DMS79 treated with DMSO at 0.1 percent for 48 hours (cell line): ENCODE measurements at places on chromosomes 3 and 15.

- DNase-seq, result no peak
Observed at GRCh38 chr3:197317250-197317963, 19.0 kb upstream of the DLG1 start.

GRCh38 chr3:52428151-52429005 lies 16.5 kb downstream of the SEMA3G start:
- DNase-seq, result peak; percentile 30

DNA sequence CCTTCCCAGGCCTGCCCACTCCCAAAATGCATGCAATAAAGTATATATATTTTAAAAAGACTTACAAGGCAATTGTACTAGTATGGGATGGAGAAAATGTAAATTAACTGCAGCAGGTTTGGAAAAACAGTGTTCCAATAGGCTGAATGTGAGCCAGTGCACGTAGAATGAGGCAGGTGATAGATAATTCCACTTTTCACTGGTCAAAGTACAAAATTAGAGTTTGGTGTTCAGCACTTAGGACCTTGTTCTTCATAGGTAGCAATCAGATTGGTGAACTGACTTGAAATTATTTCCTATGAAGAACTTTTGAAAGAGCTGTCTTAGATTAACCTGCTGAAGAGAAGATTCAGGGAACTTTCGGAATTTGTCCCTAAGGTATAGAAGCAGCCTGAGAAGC lies 1.9 kb downstream of the WDR48 start:
- DNase-seq, result no peak

DNA sequence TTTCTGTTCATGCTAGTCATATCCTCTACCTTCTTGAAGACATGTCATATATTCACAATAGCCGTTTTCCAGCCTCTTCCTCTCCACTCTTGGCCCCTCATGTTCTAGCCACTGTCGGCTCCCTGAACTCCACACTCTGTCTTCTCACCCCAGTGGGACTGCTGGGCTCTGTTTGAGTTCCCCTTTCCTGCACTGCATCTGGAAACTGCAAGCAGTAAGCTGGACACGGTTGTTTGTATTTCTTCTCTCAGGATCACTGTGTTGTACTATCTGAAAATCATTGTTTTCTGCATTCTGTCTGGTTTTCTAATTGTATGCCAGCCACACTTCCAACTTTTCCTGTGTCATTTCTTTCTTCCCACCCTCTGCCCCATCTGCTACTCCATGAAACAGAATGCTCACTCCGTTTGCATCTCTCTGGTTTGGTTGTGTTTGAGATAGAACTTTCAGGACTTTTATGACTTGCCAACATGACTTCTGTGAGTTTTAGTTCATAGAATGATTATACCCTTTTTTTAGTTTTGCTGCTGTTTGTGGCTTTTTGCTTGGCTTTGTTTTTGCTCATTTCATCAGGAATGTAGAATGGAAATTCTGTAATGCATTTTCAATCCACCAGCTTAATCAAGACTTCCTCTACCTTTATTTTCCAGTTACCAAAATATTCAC lies 192.3 kb downstream of the PLCL2 start:
- no peak for DNase-seq

DNA sequence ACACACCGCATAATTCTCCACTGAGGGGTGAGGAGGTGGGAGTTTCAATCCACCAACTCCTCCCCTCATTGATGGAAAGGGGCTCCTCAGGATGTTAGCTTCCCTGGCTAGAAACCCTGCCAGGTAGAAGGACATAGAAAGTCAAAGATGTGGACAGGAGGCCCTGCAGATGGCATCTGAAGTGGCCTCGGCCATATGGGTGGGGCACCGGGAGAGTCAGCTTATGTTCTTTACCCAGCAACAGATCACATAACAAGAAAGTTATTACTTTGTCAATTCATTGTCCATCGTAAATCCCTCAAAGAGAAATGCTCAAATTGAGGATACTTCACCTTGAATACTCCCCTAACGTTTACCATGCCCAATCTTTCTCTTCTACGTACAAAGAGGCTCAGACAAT lies 97.3 kb upstream of the ARHGEF3 start:
- no peak for DNase-seq

DNA sequence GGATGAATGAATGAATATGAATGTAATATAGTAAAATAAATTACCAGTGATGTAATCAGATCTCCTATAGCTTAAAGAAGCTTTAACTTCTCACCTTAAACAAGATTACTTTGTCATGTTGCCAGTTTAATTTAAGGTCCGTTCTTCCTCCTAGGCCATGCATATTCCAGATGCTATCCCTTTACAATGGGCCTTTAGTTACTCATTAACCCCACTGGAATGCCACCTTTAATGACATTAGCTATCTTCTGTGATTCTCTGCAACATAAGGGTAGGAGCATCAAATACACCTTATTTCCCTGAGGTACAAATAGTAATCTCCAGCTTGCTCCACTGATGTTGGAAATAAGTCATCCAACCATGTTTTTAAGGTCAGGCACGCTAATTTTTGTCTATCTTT lies 63.0 kb upstream of the TIMP4 start:
- no peak for DNase-seq

- DNase-seq, result no peak
Observed at GRCh38 chr3:69925506-69925905, 74.0 kb upstream of the SAMMSON start.

DNA sequence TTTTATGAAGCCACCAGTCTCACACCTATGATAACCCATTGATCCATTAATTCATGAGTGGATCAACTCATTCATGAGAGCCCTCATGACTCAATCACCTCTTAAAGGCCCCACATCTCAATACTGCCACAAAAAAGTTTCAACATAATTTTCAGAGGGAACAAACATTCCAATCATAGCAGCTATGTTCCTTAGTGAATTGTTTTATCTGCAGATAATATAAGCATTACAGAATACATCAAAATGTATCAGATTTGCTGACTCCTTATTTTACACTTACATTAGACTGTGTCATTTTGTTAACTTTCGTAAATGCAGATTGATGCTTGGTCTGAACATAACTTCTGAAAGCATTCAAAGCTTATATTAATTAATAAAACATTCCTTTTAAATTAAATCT lies 155.3 kb upstream of the MBNL1 start:
- no peak for DNase-seq

DNA sequence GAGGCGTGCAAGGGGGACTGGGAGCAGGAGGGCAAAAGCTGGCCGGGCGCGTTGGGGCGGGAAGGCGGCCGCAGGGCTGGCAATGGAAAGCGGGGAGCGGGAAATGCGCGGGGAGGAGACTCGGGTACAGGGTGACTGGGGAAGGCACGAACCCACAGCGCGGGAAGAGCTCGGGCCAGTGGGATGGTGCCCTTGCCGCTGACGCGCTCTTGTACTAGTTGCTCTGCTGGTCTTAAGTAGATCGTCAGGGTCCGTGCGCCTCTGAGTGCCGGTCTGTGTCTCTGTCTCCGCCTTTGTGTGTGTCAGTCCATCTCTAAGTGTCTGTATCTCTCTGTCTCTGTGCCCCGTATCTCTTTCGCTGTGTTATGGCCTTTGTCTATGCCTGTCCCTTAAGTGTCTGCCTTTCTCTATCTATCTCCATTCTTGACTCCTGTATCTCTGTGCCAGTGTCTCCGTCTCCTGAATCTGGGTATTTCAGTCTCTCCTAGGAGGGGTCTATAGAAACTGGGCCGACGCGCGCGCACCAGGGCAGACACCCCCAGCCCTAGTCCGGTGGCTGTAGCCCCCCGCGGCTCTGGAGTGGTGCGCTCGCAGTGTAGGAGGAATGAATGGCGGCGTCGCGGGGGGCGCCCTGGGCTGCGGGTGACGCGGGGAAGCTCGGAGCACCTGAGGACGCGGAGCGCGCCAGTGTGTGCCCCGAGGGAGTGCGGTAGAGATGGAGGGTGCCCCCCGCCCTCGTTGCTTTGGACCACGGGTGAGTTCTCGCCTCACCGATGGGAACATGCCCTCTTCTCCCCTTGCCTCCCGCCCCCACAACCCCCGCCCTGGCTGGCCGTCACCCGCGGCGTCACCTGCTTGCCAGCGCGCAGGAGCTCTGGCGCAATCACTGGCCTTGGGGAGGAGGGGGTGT lies 756 bp upstream of the CAMK2N2 start:
- DNase-seq, result peak; percentile 82
